Naive thymus-derived CD4-positive, alpha-beta T cell (primary cell): ENCODE measurements at places on chromosomes 16 and 17. TPM values are rescaled to one million over a fixed set of nuclear protein-coding genes. Genes with fewer than 3 reads are reported as not detected.

DNA sequence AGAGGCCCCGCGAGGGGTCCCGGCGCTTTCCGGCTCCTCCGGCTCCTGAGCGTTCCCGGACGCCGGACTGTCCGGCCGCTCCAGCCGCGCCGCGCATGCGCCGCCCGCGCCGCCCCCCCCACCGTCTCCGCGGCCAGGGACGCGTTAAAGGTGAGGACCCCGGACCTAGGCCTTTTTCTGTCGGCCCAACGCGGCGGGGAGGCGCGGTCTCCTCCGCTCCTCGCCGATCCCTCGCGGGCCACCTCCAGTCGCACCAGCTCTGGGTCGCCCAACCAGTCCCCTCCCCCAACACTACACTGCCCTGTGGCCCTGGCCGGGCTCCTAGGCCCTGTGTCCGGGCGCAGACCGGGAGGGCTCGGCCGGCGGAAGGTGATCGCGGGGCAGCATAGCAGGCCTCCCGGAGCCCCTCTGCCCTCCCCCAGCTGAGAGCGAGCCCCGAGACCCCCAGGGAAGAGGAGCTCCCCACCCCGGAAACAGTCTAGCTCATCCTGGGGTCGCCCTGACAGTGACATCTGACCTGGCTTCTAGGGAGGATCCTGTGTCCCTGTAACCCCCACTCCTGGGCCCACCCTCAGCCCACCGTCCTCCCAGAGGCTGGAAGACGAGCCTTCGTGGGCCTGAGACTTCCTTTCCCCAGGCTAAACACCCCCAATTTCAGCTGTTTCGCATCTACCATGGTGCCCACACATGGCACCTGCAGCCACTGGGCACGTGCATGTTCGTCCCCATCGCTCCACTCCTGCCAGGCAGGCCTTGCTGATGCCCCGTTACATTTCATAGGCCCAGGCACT lies 14.7 kb upstream of the BCAR1 start:
- no peaks in the 10 kb centered on the region for H3K27me3 ChIP-seq
- H3K27ac ChIP-seq = no peak overlapping the region
- DNase-seq = no peak
- no peaks in the 10 kb centered on the region for H3K4me1 ChIP-seq
- H3K36me3 ChIP-seq = no peaks in the 10 kb centered on the region

ABI3 gene
- 40.7 TPM for total RNA-seq

HAGH gene
- total RNA-seq = 72.5 TPM

SLC47A1 gene
- total RNA-seq = not detected

KCNH4 gene
- 0.24 and 0.31 TPM in 2 replicates for total RNA-seq

DNA sequence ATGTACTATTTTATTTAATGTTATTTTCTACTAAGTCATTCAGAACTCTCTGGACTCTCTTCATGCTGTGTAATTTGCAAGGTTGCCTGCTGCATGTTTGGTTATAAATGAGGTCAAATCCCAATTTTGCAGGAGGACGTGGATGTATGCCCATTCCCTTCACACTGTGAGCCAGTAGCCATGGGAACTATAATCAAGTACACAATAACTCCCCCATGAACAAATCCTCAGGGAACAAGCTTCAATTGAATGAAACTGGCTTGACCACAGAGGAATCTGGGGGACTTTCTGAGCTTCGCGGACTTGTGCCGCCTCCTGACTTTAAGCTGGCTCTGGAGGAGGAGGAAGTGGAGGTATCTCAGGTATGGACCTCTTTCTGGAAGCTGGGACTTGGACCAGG lies 14.6 kb upstream of the KCTD13 start:
- no peaks in the 10 kb centered on the region for H3K27me3 ChIP-seq
- no peaks in the 10 kb centered on the region for H3K36me3 ChIP-seq
- no peak overlapping the region for H3K27ac ChIP-seq
- no peak for DNase-seq
- no peaks in the 10 kb centered on the region for H3K4me1 ChIP-seq

KRTAP9-8 gene
- not detected for total RNA-seq

MFAP4 gene
- not detected for total RNA-seq

GRCh38 chr17:31857920-31858641 lies 963 bp downstream of the COPRS start:
- H3K4me3 ChIP-seq = peak overlapping the region; percentile 60
- no peaks in the 10 kb centered on the region for H3K36me3 ChIP-seq
- no peaks in the 10 kb centered on the region for H3K27me3 ChIP-seq
- H3K27ac ChIP-seq = peak overlapping the region; percentile 51
- H3K4me1 ChIP-seq = peaks cover 7% of the 10 kb centered on the region

ACACA gene
- 24.0 TPM for total RNA-seq

CA4 gene
- not detected for total RNA-seq

CACNA1H gene
- total RNA-seq = 0.31 and 0.36 TPM in 2 replicates

- H3K27ac ChIP-seq = no peak overlapping the region
- peaks cover 18% of the 10 kb centered on the region for H3K4me1 ChIP-seq
- no peaks in the 10 kb centered on the region for H3K27me3 ChIP-seq
- DNase-seq = no peak
Observed at GRCh38 chr17:45294506-45294905, 22.3 kb downstream of the MAP3K14 start.

DNA sequence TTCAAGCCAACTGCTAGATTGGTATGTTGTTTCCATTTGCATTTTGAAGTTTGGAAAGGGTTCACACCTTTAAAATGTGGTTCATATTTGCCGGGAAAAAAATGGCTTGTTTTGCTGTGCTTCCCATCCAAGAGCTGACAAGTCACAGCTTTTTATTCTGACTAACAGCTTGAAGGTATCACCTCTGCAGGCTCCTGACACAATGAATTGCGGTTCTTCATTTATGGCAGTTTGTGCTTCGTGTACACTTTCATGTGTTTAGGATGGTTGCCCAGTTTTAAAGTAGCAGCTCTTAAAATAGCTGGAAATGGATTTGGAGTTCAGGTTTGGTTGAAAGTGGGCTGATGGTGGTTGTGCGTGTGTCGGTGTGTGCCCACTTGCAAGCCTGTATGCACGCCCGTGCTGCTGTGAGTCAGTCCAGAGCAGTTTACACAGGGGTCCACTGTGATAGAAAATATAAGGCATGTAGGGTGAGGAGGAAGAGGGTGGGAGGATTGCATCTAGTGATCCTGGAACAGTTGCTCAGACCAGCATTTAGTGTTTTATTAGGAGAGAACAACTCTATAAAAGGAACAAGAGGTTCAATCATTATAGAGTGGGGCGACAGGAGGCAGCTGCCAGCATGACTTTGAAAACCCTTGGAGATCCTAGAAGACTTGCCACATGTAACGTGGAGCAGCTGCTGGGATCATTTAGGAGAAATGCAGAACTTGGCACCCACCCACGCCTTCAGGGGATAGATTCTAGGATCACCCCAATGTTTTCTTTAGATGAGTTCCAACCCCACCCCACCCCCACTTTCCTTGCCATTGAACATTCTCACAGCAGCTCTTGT lies 108.0 kb upstream of the TBX2 start:
- H3K27ac ChIP-seq = no peak overlapping the region
- H3K36me3 ChIP-seq = no peaks in the 10 kb centered on the region
- DNase-seq = no peak
- no peaks in the 10 kb centered on the region for H3K27me3 ChIP-seq

GRCh38 chr16:66605177-66605978 lies 874 bp downstream of the CMTM3 start:
- no peaks in the 10 kb centered on the region for H3K27me3 ChIP-seq
- H3K4me1 ChIP-seq = peaks cover 22% of the 10 kb centered on the region
- H3K4me3 ChIP-seq = peak overlapping the region; percentile 57
- H3K27ac ChIP-seq = peak overlapping the region; percentile 74
- H3K36me3 ChIP-seq = peaks cover 21% of the 10 kb centered on the region
- DNase-seq = no peak

RNF227 gene
- total RNA-seq = 2.6 TPM

IGSF6 gene
- total RNA-seq = 25.7 TPM

TPSAB1 gene
- total RNA-seq = 10.2 TPM

DNA sequence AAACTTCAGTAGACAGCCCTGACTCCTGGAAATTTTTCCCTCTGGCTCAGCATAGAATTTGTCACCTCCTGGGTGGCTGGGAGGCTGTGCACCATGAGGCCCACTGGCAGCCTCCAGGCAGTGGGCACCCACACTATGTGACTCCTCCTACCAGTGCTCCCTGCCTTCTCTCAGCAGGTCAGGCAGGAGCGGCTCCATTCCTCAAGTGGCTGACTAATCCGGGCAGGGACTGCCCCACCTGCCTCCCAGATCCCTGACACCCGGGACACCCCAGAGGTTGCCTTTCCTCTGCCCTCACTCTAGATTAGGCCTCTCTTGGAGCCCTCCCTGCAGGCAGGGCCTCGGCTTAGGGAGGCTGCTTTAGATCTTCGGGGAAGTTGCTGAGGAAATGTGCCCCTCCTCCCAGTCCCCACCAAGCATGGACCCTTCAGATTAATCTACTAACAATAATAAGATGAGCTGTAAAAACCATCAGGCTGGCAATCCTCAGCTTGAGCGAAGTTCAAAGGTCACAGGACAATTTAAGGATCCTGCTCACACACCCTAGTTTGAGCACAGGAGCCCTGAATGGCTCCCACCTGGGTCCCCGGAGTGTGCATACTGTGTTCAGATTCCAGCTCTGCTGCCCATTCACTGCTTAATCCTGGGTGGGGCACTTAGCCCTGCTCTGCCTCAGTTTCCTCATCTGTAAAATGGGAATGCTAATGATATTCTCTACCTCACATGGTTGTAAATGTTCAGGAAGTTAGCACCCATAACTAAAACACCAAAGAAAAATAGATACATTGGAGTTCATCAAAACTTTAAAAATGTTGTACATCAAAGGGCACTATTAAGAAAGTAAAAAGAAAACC lies 10.0 kb upstream of the MYCBPAP start:
- H3K27me3 ChIP-seq = no peaks in the 10 kb centered on the region
- H3K4me3 ChIP-seq = no peak overlapping the region
- no peak for DNase-seq
- H3K4me1 ChIP-seq = no peaks in the 10 kb centered on the region
- H3K27ac ChIP-seq = no peak overlapping the region
- H3K36me3 ChIP-seq = no peaks in the 10 kb centered on the region

TBX2 gene
- not detected for total RNA-seq

GRCh38 chr17:57385975-57386374 lies 129.7 kb downstream of the MSI2 start:
- H3K4me1 ChIP-seq = no peaks in the 10 kb centered on the region
- no peak overlapping the region for H3K27ac ChIP-seq
- H3K4me3 ChIP-seq = no peak overlapping the region
- no peaks in the 10 kb centered on the region for H3K27me3 ChIP-seq
- peaks cover 6% of the 10 kb centered on the region for H3K36me3 ChIP-seq

GRCh38 chr17:13843862-13844635 lies 225.3 kb upstream of the COX10 start:
- H3K27ac ChIP-seq = no peak overlapping the region
- H3K36me3 ChIP-seq = no peaks in the 10 kb centered on the region
- no peaks in the 10 kb centered on the region for H3K27me3 ChIP-seq
- H3K4me1 ChIP-seq = no peaks in the 10 kb centered on the region
- DNase-seq = no peak

- H3K27ac ChIP-seq = peak overlapping the region; percentile 76
- H3K4me1 ChIP-seq = peaks cover 17% of the 10 kb centered on the region
- H3K27me3 ChIP-seq = no peaks in the 10 kb centered on the region
- DNase-seq = no peak
- H3K36me3 ChIP-seq = no peaks in the 10 kb centered on the region
Observed at GRCh38 chr17:3669085-3669347, 404 bp downstream of the EMC6 start.

GRCh38 chr16:80265624-80266306 lies 275.0 kb upstream of the DYNLRB2 start:
- H3K27ac ChIP-seq = no peak overlapping the region
- H3K27me3 ChIP-seq = no peaks in the 10 kb centered on the region
- no peak for DNase-seq
- no peak overlapping the region for H3K4me3 ChIP-seq
- H3K4me1 ChIP-seq = no peaks in the 10 kb centered on the region
- H3K36me3 ChIP-seq = no peaks in the 10 kb centered on the region
